ENCODE measurements at places on chromosomes 7 and 10.

DNA sequence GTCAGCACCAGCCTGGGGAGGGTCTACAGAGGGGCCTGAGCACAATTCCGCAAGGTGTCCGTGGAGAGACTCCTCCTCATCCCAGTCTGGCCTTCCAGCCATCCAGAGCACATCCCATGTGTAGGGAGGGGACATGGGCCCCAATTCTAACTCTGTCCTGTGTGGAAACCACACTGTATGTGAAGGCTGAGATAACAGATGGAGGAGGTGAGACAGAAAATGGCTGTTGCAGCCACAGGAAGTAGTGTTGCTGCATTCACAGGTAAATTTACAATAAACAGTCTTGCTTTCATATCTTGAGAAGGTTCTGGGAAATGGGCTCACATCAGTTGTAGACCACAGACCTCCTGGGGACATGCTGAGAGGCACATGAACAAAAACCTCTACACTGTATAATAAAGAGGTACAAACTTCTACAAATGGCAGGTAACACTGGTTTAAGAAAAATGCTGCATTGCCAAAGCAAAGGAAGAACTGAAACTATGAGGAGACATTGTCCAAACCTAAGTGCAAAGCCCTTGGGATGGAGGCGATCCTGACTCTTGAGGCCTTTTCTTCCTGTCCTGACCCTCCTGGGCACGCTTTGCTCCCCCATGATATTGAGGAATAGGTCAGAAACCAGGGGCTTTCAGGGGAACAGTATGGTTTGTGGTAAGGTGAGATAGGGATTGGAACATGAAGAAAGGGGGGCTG, 21.6 kb upstream of the GIMAP2 start:
- DNase-seq, result no peak

DNA sequence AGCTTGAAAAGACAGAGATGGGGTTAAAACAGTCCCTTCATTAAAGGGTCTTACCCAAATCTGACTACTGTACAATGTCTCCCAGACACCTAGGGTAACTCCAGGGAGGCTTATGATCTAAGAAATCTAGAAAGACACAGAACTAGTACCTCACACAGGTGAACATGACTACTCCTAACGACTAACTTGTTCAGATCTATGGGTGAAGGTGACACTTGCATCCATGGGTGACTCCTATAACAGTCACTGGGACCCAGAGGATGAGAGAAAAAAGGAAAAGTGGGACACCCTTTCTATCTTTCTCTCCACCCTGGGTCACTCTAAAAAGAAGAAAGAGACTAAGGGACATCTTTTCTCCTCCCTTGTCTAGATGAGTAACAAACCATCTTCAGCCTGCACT, 19.2 kb downstream of the AKR1C8 start:
- no peak for DNase-seq

- DNase-seq, result no peak
Observed at GRCh38 chr7:144038887-144039286, 9.9 kb upstream of the OR2A5 start.

- peak; percentile 12 for DNase-seq
Observed at GRCh38 chr7:85022064-85022697, 164.7 kb downstream of the SEMA3D start.

DNA sequence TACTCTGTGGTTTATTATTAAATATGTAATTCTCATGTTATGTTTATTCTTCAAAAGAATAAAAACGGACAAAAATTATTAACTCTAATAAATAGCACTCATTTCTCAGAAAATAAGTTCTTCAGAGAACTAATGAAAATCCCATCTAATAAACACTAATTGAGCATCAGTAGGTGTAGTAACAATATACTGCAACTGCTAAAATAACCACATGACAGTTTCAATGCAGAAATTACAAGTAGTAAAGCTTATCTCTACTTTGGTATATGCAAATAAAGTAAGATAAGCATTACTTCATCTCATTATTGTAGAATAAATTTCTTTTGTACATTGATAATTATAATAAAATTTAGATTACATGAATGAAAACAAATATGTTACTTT, 56.4 kb upstream of the DKK1 start:
- no peak for DNase-seq

- DNase-seq, result no peak
Observed at GRCh38 chr7:75739796-75740672, 1.3 kb upstream of the HIP1 start.

DNA sequence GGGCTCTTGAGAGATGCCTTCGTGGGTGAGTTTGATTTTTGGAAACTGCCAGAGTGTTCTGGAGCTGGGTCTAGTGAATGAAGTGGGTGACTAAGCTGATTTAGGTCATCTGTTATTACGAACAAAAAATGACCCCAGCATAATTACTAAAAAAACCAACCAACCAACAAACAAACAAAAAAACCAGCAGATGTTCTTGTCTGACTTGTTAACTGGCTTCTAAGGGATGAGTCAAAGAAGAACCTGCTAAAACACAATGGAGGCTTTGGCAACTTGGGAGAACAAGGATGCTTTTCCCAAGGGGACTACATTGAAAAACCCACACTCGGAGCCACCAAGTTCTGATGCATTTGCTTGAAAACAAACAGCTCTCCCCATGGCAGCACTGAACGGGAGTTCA, 11.5 kb downstream of the TACR2 start:
- no peak for DNase-seq

DNA sequence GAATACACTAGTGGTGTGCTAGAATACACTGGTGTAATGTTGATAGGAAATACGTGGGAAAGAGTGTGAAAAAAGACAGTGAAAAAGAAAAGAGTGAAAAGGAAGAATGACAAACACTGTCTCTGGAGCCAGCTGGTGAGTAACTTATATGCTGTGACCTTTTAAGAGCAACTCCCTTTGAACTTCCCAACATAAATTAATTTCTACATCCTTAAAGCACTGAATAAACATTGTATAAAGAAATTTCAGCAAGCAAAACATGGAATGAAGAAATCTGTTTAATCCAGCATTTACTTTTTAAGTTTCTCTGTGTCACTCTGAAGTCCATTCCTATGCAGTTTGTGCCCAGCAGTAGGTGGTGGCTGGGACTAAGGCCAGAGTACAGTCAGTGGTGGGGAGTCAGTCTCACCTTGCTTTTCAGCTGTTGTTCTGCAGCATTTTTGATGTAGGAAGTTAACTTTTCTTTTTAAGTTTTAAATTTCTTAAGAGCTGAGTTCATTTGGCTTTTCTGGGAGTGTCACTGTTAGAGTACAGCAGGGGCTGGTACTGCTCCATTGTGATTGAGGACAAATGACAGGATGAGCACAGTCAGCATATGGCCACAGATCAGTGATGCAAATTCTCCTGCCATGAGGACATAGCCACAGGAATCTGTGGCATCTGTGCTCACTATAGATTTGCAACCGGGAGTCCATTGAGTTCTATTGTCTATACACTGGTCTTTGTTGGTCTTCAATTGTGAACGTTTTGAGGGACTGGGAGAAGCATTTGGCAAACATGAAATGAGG, 321.8 kb downstream of the ZNF248 start:
- no peak for DNase-seq

GRCh38 chr10:31578951-31579350, 259.9 kb downstream of the ZEB1 start:
- no peak for DNase-seq

DNA sequence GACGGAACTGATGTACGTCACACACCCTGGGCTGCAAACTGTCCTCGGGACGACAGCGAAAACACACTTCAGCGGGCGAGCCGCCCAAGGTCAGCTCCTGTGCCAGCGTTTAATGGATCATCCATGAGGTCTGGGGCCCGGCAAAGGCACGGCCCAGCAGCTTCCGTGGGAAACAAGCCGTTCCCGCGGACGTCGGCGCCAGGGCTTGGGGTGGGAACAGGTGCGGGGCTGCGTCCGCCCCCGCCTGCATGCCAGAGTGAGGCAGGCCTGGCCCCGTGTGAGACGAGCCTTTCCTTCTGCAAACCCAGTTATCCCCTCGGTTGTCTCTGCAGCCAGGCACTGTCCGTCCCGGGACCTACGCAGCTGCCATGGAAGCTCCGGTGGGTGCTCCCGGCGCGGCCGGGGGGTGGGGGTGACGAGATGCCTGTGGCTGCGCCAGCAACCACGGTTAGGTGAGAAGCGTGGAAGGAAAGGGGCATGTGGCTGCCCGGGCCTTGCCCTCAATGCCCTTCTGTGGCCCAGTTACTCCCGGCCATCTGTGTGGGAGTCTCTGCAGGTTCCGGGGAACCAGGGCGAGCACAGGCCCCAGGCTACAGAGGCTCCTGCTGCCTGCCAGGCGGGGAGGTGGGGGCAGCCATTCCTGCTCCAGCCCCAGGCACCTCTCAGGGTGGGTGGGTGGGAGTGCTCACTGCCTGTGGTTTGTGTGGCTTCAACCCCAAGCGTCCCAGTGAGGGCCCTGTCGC, 42.2 kb upstream of the PDGFA start:
- DNase-seq, result no peak

DNA sequence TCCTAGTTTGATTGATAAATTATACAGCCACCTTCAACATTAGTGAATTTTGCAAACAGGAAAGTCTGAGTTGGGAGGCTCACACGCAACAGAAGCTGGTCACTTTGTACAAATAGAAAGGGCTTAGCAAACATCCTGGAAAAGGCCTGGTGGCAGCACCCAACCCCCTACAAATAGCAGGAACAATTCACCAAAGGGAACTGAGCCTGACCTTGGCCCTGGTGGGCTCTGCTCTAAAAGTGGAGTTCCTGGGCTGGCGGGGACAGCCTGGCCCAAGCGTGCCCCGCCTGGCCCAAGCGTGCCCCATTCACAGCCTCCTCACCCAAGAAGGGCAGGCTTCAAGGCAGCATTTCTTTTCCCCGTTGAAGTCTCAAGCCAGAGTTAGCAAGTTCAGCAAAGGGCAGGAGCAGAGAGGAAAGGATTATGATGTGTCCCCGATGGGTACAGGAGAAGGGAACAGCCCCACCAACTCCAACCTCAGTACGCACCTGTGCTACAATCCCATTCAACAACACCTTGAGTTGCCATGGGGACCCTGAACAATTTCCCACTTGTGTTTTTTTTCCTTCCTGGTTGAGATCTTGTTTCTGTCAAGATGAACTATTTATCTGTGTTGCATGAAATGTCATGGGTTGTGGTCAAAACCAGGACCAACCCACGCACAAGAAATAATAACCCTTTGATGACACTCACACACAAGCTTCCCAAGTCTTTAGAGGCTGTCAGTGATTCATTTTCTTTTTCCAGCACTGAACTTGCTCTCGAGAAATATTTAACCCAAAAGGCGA, 43.4 kb downstream of the RGS10 start:
- no peak for DNase-seq

DNA sequence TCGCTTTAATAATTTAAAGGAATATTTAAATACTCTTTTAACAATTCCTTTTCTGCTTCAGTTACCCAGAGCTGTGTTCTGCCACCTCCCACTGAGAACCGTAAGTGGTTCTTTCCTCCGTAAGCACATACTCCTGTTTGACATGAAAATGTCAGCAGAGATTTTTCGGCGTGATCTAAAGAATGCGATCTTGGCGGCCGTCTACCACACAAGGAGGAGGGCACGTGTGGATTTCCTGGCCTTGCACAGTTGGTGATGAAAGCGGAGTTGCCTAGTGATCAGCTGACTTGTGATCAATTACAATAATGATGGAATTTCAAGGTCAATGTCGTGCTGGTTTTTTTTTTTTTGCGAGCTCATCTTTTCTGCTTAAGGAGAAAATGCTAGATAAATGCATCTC, 35.6 kb upstream of the INSIG1 start:
- DNase-seq, result no peak

DNA sequence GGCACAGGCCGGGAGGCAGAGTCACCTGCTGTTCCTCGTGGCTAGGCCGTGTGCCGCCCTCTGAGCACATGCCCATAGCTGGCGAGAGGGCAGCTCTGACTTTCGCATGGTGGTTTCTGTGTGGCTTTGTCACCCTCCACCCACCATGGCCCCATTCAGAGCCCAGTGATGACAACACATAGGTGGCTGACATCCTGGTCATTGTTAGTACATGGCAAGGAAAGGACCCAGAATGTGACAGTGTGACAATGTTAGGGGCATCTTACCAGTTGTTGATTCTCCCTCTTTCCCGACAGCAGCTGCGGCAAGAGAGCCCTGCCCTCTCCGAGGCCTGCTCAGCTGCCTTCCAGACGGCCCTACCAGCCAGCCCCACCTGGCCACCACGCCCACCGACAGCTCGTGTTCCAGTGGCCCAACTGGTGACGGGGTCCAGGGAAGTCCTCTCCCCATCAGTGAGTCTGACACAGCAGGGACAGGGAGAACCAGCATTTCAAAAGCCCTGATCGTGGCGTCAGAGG, 52.2 kb downstream of the ZNF467 start:
- no peak for DNase-seq

- no peak for DNase-seq
Observed at GRCh38 chr7:155338632-155339320, 41.1 kb downstream of the INSIG1 start.

GRCh38 chr7:90408142-90408541, 4.9 kb downstream of the CLDN12 start:
- DNase-seq, result no peak

DNA sequence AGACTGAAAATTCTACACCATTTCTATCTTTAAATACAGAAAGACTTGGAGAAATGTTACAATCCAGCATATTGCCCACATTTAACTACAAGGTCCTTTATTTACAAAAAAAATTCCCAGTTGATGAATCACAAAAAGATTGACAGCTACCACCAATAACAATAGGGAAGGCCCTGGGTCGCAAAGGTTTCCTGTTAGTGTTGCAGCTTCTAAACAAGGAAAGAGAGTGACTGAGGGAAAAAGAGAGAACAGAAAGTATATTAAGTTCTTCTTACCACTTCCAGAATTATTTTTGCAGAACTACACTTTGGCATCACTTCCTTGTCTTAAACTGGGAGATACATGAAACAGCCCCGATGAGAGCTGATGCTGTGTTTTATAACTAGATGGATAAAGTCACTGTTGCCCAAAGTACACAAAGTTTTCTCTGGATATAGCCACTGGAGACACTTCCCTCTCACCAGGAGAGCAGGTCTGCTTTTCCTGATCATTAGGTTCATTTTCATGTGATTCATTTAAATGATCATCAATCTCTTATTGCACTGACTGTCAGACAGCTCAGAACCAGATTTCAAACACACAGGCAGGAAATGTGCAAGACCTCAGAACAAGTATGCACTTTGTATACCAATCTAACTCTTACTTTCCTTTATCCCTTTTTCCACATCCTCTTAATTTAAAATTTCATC, 57.0 kb downstream of the SHTN1 start:
- no peak for DNase-seq

GRCh38 chr10:71089162-71089561, 123.2 kb upstream of the UNC5B start:
- DNase-seq, result no peak

GRCh38 chr10:100713049-100713858, 32.1 kb upstream of the PAX2 start:
- no peak for DNase-seq

All from SHP77 treated with DMSO at 0.1 percent for 48 hours (cell line).